ENCODE measurements at places on chromosomes 11 and 22. TPM values are rescaled to one million over a fixed set of nuclear protein-coding genes. Genes with fewer than 3 reads are reported as not detected.

TCN2 gene
- 22.6 TPM for total RNA-seq

TSPAN32 gene
- total RNA-seq, result 0.69 TPM

APOA4 gene
- not detected for total RNA-seq

TEX54 gene
- not detected for total RNA-seq

MPEG1 gene
- 3.0 TPM for total RNA-seq

HORMAD2 gene
- 1.8 TPM for total RNA-seq

Measured in diencephalon (tissue), 1 donor.